ENCODE measurements at places on chromosomes 7 and 10. TPM values are rescaled to one million over a fixed set of nuclear protein-coding genes. Genes with fewer than 3 reads are reported as not detected.

COL17A1 gene
- 0.43 TPM for total RNA-seq

ADRB1 gene
- 63.1 TPM for total RNA-seq

DNA sequence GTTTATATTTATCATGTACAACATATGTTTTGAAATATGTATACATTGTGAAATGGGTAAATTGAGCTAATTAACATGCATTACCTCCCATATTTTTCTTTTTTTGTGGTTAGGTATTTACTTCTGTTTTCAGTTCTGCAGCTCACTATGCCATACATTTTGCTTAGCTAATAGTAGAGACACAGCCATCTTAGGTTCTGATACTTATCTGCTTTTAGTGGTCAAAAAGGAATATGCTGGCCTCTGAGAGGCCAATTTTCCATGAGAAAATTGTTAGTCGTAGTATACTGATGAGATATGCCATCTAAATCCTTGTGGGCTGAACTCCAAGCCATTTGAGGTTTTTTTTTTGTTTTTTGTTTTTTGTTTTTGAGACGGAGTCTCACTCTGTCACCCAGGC is 31.0 kb downstream of the SGPL1 start:
- no peak for DNase-seq

H2BK1 gene
- total RNA-seq, result not detected

DNA sequence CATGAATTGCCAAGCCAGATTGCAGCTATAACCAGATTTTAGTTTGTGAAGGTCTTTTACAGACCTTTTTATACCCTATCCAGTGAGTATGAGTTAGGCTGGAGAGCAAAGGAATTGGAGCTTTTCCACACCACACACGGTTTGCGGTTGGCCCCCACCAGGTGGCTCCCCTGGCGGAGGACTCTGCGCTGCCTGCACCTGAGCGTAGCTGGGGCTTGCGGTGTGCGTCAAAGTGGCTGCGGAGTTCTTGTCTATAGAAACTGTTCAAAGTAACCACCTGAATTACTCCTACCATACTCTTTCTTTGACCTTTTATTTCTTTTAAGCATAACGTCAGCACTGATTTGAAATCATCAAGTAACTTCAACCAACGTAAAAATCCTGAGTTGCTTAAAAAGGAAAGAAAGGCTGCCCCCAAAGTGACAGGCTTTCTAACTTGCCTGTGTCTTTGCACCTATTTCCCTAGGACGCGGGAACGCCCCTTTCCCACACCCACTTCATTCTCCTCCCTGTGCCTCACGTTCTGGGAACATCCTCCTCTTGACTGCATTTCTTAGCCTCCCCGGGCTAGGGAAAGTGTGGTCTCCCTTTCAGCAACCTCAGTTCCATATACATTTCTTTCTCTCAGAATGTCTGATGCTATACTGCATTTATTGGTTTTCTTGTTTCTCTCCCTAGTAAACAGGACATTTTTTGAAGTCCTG is 47.6 kb upstream of the TMEM72 start:
- no peak for DNase-seq

SPDYE6 gene
- total RNA-seq, result not detected

DNA sequence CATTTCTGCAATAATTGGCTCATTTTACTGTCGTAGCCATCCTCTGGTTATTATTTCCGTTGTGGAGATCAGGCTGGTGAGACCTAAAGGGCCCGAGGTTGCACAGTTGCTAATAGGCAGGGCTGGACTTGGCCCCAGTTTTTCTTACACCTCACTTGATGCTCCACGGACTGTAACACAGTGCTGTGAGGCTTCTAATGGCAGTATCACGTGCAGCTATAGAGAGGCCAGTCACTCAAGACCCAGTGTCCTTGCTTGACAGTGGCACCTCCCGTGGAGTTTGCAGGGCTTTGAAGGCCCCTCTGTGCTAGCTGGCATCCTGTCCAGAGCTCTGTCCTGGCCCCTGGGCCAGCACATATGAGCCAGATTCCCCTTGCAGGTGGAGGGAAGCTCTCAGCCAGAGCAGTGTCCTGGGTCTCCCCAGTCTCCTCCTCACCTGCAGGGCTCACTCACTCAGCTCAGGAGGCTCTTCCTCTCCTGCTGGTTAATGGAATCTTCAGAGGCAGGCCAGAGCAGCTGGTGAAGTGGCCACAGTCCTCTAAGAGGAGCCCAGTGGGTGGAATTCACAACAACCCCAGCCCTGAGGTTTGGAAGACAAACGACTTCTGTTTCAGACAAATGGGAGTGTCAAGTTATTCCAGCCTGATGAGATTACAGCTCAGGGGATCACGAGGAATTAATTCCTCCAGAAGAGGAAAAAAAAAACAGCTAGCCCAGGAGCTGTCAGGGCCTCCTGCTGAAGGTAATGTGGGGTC is 114.2 kb upstream of the FAM180A start:
- no peak for DNase-seq

MXI1 gene
- total RNA-seq, result 69.1 TPM

DNA sequence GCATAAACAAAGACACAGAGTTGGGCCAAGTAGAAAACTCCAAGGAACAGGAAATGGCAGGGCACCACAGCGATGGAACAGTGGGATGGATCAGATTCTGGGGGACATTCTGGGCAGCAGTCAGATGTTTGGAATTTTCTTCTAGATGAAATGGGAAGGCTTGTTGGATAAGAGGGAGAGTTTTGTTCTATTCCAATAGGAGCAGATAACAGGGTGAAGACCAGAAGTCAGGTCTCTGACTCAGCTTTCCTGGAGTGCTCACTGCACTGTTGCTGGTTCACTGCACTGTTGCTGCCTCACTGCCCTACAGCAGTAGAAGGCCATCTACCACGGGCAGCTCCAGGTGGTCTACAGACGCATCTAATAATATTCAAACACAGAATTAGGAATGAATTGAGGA is 135.6 kb downstream of the ATE1 start:
- no peak for DNase-seq

GRCh38 chr7:94620703-94621118 is 35.2 kb downstream of the SGCE start:
- peak; percentile 78 for DNase-seq

- no peak for DNase-seq
Measured at GRCh38 chr10:131849591-131850382, 51.0 kb upstream of the PPP2R2D start.

DNA sequence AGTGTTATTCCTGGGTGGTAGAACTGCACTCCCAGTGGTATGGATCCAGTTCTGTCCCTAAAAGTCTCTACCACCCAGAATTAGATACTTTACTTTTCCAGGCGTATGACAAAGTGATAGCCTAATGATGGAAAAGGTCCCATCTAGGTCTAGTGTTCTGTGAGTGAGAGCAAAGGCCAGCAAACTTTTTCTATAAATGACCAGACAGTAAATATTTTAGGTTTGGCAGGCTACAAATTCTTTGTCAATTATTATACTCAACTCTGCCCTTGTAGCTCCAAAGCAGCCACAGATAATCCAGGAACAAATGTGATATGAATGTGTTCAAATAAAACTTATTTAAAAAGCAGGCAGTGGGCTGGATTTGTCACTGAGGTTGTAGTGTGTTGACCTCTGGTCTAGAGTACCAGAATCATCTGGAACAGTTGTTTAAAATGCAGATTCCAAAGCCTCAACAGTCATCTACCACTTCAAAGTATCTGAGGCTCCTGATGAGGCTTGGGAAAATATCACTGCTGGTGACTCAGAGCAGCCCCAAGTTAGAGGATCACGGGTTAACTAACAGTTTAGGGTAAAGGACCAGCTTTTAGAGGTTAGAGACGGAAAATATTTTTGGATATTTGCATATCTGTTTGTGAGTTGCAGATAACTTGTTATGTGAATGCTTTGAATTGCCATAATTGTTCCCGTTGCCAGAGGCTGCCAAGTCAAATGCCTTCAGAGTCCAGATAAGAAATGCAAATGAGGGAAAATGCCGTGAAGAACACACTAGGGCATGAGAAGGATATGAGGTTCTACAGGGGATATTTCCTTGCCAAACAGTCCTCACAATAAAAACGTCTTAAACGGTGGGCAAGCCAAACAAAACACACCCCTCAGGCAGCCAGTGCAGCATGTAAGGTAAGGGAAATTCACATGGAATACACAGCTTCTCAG is 19.4 kb downstream of the NRAP start:
- DNase-seq, result no peak

SNCG gene
- total RNA-seq, result 24.7 TPM

IL2RA gene
- 3.8 TPM for total RNA-seq

GRCh38 chr10:27743012-27743876 is 2.4 kb downstream of the MKX start:
- peak; percentile 72 for DNase-seq

DNA sequence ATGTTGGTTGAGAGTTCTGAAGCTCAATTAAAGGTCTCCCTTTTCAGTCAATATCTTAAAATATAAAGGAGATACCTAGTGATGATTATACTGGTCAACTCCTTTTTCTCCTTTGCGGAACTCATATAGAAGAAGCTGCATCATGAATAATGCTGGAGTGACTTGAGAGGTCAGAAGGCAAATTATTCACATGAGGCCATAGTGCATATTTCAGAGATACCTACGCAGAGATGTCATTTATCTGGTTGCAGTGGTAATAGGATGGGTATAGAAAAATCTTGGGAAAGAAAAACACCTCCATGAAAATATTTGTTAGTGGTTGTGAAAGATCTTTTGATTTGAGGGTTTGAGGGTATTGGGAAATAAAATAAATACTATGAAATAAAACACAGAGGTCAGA is 47.7 kb downstream of the NXPH1 start:
- DNase-seq, result no peak
